NCI-H510A treated with DMSO at 0.1 percent for 48 hours (cell line): ENCODE measurements at places on chromosomes 11 and 22.

DNA sequence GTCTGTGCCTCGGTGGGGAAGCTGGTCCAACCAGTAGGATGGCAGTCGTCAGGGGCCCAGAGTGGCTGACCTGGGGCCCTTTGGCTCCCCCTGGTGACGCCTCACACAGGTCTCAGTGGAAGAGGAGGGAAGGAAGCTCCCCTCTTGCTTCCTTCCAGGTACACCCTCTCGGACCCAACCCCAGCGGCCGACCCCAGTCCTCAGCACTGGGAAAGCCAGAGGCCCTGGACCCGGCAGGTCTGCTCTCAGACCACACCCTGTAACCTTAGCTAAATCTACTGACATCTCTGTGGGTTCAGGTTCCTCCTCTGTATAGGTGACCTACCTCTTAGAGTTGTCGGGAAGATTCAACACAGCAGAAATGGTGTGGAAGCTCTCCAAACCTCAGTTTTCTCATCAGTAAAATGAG lies 3.4 kb upstream of the SCUBE1 start:
- DNase-seq = peak; percentile 26

GRCh38 chr22:44383652-44384562 lies 71.2 kb upstream of the SHISAL1 start:
- no peak for DNase-seq

DNA sequence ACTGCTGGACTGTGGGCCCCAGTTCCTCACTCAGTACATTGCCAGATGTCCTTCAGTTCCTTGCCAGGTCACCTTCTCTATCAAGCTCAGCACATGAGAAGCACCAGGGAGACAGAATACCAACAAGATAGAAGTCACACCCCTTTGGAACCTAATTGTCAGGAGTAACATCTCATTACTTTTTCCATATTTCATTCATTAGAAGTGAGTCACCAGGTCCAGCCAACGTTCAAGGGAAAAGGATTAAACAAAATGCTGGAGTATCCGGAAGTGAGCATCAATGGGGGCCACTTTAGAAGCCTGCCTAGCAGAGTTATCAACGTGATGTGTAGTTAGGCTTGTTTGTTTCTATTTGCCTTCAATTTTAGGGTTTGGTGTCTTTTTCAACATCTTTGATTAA lies 569.3 kb downstream of the MIAT start:
- DNase-seq = no peak

- no peak for DNase-seq
Measured at GRCh38 chr11:11379661-11380060, 26.6 kb upstream of the CSNK2A3 start.

- DNase-seq = no peak
Measured at GRCh38 chr11:60118338-60118737, 29.9 kb downstream of the MS4A2 start.

DNA sequence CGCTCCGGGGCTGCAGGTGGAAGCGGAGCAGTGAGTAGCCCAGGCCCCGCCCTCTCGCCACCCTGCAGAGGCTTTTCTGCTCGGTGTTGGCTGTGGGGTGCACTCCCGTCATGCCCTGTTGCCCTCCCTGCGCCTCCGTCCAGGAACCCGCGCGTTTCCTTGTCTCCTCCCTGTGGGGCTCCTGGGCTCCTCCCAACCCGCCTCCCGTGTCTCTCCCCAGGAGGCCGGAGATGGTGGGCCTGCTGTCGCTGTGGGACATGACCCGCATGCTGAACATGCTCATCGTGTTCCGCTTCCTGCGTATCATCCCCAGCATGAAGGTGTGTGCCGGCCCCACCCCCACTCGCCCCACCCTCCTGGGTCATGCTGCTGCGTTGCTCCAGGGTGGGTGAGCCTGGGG lies 32.4 kb downstream of the TPCN2 start:
- DNase-seq = no peak

- no peak for DNase-seq
Measured at GRCh38 chr11:3158131-3158591, 6.9 kb downstream of the OSBPL5 start.

- no peak for DNase-seq
Measured at GRCh38 chr11:31150841-31151240, 218.7 kb downstream of the DCDC1 start.

GRCh38 chr11:9029422-9029821 lies 25.6 kb upstream of the NRIP3 start:
- DNase-seq = no peak

DNA sequence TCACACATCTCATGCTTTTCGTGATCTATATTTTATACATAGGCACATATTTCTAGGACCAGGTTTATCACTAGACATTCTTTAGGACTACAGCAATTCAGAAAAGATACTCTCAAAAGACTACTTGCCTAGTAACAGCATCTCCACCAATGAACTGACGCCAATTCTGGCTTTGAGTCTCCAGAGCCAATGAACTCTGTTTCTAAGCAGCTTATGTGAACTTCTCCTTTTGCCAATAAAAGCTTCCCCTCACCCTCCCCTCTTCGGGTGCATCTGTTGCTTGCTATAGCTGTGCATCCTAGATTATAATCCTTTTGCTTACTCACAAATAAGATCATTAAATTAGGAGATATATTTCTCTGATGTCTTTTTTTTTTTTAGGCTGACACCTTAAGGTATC lies 11.4 kb upstream of the ANKK1 start:
- DNase-seq = no peak

DNA sequence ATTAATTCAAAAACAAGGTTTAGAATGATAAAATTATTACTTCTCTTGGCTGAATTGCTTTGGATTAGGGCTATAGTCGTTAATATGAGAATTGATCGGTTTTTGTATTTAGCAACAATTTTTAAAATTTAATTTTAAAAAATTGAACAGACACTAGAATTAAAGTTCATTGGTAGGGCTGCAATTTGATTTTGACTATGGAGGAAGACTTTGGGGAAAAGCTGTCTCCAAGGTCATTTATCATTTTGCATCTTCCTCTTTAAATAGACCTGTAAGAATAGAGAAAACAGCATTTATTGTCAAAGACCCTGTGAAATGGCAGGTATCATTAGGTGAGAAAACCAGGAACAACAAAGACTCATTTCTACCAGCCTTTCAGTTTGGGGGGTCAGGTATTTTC lies at the start of gene OR4S2:
Gene OR4S2 (plus strand): TSS at position 301 of the 400 bp plus-strand sequence. CDS start 2,577 bp downstream, outside the sequence.
- DNase-seq = no peak

DNA sequence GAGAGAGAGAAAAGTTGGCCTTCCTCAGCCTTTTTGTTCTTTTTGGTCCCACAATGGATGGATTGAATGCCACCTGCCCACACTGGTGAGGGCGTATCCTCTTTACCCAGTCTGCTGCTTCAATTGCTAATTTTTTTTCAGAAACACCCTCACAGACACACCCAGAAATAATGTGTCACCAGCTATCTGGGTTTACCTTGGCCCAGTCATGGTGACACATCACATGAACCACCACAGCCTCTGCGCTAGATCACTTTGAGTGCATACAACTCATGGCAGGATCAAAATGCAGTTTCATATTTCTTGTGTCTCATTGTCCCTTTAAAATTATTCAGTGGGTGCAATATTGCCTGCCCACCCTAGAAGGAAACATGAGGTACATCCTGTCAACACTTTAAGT lies 63.3 kb downstream of the ADAMTS15 start:
- DNase-seq = no peak

DNA sequence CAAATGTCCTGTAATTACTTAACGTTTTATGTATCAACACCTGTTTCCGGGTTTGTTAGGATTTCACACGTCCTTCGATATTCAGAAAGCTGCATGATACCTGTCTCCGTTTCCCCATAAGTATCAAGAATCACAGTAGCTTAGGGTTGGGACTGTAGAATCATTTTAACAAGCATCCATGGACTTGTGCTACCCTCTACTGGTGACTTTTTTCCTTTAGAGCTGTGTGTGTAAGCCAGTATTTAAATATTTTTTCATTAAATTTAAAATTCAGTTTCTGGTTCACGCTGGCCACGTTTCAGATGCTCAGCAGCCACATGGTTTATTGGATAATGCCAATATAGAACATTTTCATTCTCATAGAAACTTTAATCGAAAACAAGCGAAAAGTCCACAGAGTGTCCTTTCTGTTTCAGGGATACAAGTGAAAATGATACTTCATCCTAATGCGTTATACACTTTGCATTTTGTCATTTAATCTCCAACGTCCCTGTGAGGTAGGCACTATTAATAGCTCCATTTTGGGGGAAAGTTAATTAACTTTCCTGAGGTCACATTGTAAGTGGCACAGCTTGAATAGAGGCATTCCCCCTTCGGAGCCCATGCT lies 61.5 kb upstream of the SLC25A18 start:
- peak; percentile 71 for DNase-seq

DNA sequence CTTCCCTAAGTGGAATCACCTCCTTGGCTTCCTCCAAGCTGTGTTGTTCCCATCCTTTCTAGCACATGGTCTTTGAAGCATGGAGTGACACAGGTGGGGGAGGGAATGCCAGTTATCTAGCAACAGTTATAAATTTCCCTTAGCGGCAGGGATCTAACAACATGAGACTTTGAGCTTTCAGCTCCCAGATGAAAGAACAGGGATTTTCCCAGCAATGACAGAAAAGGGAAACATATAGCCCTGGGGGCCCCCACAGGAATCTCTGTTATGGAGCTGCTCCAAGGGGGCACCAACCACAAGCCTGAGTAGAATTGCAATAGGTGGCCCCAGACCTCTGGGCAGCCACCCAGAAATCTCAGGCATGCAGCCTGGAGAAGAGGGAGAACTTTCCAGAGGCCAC lies 163.0 kb downstream of the GRIK4 start:
- DNase-seq = no peak

- no peak for DNase-seq
Measured at GRCh38 chr11:73957654-73958361, 7.0 kb downstream of the DNAJB13 start.

- no peak for DNase-seq
Measured at GRCh38 chr11:37613031-37613430, 1015.0 kb upstream of the RAG2 start.

GRCh38 chr22:49253656-49254055 lies 574.0 kb downstream of the BRD1 start:
- no peak for DNase-seq

- no peak for DNase-seq
Measured at GRCh38 chr11:10004526-10005113, 289.4 kb downstream of the SBF2 start.
